ENCODE measurements at places on chromosomes 3 and 15.

DNA sequence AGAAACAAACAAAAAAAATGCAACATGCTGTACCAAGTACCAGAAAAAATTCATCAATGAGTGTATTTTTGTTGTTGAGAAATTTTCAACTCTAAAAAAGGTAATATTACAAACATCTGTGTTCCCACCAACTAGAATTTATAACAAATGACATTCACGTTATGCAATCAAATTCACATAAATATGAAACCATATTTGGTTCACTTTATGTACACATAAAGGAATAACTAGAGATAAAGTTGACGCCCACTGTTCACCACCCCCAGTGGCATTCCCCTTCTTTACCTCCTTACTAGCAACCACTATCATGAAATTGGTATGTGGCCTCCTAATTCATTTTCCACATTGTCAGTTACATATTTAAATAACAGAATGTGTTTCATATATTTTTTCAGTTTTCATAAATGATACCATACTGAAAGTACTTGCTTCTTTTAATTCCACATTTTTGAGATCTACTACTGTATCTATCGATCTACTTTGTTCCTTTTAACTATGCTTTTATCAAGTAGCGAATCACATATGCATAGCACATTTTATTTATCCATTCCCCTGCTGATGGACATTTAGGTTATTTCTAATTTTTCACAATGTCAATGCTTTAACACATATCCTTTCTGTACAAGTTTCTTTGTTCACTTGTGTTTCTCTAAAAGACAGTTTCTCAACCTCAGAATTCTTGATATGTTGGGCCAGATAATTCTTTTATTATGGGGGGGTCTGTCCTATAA lies 34.5 kb downstream of the TBC1D5 start:
- DNase-seq: no peak

GRCh38 chr3:18843188-18843587 lies 305.1 kb upstream of the KCNH8 start:
- no peak for DNase-seq

DNA sequence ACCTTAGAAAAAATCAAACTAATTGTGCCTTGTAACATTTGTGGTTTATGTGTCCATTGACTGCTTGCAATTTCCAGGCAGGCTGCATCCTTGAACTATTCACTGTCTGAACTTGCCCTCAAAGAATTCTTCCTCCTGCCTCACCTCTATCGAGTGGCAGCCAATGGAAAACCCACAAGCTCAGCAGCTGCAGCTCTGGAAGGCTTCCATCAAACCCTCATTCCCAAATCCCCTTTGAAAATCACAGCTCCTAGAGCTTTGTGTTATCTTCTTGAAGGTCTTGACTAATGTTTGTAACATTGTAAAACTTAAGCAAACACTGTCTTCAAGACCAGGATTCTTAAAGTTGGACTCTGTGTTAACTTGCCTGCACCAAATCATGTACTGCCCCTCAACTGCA lies 81.1 kb downstream of the FILIP1L start:
- DNase-seq: no peak

DNA sequence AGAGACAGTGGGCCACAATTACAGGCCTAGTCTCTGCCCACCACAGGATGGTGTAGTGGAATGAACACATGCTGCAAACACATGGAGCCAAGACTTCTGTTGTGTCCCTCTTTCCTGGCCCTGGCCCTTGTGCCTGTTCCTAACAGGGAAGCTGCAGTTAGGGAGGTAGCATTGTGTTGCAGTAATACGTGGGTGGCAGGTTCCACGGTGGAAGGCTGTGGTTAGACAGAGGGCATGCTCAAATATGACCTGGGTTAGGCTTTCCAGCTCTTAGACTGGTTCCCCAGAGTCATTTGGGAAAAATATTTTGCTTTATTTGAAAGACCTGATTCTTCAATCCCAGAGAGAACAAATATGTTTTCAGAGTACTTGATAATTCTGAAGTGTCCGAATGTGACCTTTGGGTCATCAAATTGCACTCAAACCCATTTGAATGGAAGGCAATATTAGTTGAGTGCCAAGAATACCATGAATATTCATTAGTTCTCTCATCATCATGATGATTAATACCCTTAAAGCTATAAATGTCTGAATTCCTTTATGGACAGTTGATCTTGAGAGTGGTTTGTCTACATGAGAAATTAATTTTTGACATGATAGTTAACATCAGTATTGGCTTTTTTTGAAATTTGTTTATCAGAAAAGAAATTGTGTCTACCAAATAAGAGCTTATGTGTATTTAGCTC lies 28.5 kb downstream of the PLAAT1 start:
- no peak for DNase-seq

- DNase-seq: no peak
Observed at GRCh38 chr3:111921181-111921580, 57.6 kb upstream of the ABHD10 start.

- no peak for DNase-seq
Observed at GRCh38 chr3:105773291-105773690, 95.5 kb downstream of the CBLB start.

DNA sequence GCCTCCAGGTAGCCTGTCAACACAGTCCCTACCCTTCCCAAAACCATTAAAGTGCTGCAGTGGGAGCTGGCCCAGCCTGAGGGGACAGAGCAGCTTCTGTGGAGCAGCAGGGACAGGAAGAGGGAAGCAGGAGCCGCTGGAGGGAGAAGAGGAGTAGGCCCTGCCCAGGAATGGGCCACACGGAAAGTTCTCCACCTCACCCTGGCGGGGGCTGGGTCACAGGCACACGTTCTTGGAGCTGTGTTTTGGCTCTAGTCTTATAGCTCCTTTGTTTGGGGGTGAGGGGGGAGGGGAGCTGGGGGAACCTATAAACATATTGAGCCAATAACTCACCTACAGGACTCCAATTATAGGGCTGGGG lies 508.6 kb downstream of the SHQ1 start:
- no peak for DNase-seq
